ENCODE measurements at places on chromosomes 1 and 21.
A peak's percentile ranks its signal among the peaks of the same experiment; 100 is the strongest.

DNA sequence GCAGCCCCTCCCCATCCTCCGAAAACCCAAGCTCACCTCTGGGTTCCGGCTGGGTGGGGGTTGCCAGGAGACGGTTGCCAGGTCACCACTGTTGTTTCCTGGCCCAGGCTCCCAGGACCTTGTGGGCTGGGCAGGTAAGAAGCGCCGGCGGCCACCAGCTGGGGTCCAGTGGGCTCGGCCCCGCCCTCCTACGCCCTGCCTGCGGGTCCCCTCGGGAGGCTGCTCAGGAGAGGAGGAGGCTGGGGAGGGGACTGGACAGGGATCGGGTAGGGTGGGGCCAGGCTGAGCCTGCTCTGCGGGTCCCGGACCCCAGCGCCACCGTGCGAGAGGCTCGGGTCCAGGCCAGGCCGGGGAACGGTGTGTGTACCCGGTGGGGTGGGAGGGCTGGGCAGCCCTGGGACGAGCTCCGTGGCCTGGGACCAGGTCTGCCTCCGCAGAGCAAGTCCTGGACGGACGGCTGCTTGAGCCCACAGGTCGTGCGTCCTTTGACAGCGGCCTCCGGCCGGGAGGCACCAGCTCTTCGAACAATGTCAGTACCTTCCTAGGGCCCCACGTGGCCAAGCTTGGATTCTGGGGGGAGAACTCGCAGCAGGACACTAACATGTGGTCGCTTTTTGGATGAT, at the start of gene TTLL10:
Gene TTLL10, plus strand, starts transcription at position 88 of the 623 bp plus-strand sequence. CDS start 5,336 bp downstream, outside the sequence.
- no peak for DNase-seq

- DNase-seq: no peak
These were observed 2.3 kb downstream of the C1orf87 start for GRCh38 chr1:60071296-60071695.

GRCh38 chr1:28064064-28064463, 24.3 kb downstream of the EYA3 start:
- peak; percentile 61 for DNase-seq

DNA sequence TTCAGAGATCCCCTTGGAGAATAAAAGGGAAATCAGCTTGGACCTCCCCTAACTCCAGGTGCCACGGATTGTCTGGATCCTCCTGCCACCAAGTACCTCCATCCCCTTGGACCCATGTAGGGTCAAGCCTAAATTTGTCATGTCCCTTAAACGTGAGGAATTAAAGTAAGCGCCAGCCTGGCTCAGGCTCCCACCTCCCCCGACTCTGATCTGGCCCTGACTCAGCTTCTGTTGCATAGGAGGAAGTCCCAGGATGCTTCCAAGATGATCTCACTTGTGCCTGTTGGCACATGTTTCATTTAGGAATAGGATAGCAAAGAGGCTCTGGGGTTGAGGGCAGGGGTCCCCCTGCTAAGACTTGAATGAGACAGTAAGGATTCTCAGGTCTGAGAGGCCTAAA, 231.9 kb upstream of the JUN start:
- peak; percentile 81 for DNase-seq

- DNase-seq: peak; percentile 25
These were observed 13.7 kb downstream of the MTHFR start for GRCh38 chr1:11792106-11792505.

GRCh38 chr1:53259932-53260331, 21.6 kb upstream of the MAGOH start:
- no peak for DNase-seq

GRCh38 chr1:213067352-213067751, 16.3 kb downstream of the RPS6KC1 start:
- DNase-seq: no peak

DNA sequence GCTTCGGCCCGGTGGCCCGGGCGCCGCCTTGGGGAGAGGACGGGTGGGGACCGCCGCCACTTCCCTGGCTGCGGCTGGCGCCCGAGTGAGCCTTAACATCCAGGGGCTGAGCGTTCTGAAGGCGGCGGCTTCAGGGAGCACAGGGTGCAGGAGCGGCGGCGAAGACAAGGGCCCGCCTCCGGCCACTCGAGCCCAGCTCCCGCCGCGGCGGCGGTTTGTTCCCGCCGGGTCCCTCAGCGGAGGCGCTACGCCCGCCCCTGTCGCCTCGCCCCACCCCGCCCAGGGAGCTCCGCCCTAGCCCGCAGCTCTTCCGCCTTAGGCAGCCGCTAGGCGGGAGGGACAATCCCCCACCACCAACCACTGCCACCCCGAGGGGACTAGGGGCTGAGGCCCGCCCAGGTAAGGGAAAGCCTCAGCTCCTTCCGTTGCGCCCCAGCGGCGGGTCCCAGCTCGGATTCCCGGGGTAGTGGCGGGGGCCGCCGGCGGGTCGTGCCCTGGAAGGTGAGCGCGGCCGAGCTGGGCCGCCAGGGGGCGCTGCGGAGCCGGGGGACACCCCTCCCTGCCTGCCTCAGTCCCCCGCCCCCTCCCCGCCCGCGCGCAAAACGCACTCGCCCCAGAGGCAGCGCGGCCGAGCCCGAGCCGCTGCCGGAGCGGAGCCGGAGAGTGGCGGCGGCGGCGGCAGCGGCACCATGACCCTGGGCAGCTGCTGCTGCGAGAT, at the start of gene FOXD2:
Gene FOXD2, plus strand, starts transcription at position 598 of the 718 bp plus-strand sequence. Its CDS starts 92 bp downstream, at position 690.
- DNase-seq: peak; percentile 86

GRCh38 chr21:38293765-38294164, 37.0 kb downstream of the KCNJ15 start:
- no peak for DNase-seq

GRCh38 chr1:119006406-119007279, 18.5 kb upstream of the TBX15 start:
- no peak for DNase-seq

- DNase-seq: no peak
These were observed 183.6 kb downstream of the APP start for GRCh38 chr21:25986928-25987327.

GRCh38 chr1:193275773-193276172, 89.4 kb upstream of the B3GALT2 start:
- no peak for DNase-seq

- peak; percentile 84 for DNase-seq
These were observed 138.1 kb upstream of the HMCN1 start for GRCh38 chr1:185595835-185596667.
